ENCODE measurements at places on chromosomes 4 and X. TPM values are rescaled to one million over a fixed set of nuclear protein-coding genes. Genes with fewer than 3 reads are reported as not detected.

GRCh38 chr4:25489253-25489797, 112.3 kb downstream of the ANAPC4 start:
- no peaks in the 10 kb centered on the region for H3K4me1 ChIP-seq
- no peaks in the 10 kb centered on the region for H3K36me3 ChIP-seq
- no peak overlapping the region for H3K27ac ChIP-seq
- H3K27me3 ChIP-seq, result no peaks in the 10 kb centered on the region
- DNase-seq, result no peak

- H3K4me1 ChIP-seq, result no peaks in the 10 kb centered on the region
- H3K27ac ChIP-seq, result no peak overlapping the region
- H3K27me3 ChIP-seq, result no peaks in the 10 kb centered on the region
- no peak overlapping the region for H3K4me3 ChIP-seq
- no peaks in the 10 kb centered on the region for H3K36me3 ChIP-seq
These were observed 28.8 kb upstream of the PCSK1N start for GRCh38 chrX:48864210-48864609.

- no peak overlapping the region for H3K4me3 ChIP-seq
- H3K27ac ChIP-seq, result no peak overlapping the region
- no peaks in the 10 kb centered on the region for H3K36me3 ChIP-seq
- no peaks in the 10 kb centered on the region for H3K27me3 ChIP-seq
- no peaks in the 10 kb centered on the region for H3K4me1 ChIP-seq
These were observed 5.3 kb upstream of the SUPT20HL1 start for GRCh38 chrX:24355095-24355494.

DNA sequence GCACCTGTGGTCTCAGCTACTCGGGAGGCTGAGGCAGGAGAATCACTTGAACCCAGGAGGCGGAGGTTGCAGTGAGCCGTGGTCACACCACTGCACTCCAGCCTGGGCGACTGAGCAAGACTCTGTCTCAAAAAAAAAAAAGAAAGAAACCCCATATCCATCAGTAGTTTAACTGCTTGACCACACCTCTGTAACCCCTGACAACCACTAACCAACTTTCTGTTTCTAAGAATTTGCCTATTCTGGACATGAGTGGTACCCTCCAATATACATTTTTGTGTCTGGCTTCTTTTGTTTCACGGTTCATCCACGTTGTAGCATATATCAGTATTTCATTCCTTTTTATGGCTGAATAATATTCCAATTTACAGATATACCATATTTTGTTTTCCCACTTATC, 9.1 kb downstream of the PPAT start:
- H3K27me3 ChIP-seq, result no peaks in the 10 kb centered on the region
- no peak overlapping the region for H3K27ac ChIP-seq
- no peak overlapping the region for H3K4me3 ChIP-seq
- no peaks in the 10 kb centered on the region for H3K36me3 ChIP-seq

The RHOXF2 gene
- total RNA-seq, result not detected

The GPC3 gene
- total RNA-seq, result 6.8 TPM

The TRAM1L1 gene
- not detected for total RNA-seq
